ENCODE measurements at places on chromosomes 4 and X.

- DNase-seq: no peak
Measured at GRCh38 chrX:32514986-32515385, 696.4 kb downstream of the DMD start.

DNA sequence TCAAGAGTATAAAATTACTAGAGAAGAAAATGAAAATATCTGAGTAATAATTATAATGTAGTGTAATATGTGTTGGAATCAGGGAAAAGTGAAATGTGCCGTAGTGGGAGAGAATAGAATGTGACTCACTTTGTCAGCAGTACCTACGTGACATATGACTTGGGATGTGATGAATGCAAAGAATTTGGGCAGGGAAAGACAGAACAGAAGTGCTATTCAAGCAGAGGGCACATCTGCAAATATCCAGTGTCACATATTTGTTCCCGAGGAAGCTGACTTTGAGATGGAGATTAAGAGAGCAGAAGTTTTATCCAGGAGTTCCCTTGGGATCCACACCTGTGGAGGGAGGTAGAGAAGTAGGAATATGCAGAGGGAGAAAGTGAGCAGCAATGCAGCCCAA is 69.3 kb upstream of the HS3ST1 start:
- DNase-seq: no peak

GRCh38 chr4:140748171-140748570 is 8.0 kb downstream of the TBC1D9 start:
- no peak for DNase-seq

GRCh38 chr4:153408932-153409331 is 57.2 kb upstream of the TMEM131L start:
- no peak for DNase-seq

DNA sequence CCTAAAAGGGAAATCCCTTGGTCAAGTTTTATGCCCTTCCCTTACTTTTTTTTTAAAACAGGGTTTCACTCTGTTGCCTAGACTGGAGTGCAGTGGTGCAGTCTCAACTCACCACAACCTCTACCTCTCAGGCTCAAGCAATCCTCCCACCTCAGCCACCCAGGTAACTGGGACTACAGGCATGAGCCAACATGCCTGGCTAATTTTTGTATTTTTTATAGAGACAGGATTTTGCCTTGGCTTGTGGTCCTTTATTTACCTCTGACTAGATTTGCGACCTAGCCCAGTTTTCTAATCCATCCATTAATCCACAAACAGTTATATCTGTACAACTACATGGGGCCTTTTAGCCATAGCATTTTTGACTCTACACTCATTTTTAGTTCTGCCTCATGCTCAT is 23.7 kb downstream of the CDS1 start:
- DNase-seq: no peak

DNA sequence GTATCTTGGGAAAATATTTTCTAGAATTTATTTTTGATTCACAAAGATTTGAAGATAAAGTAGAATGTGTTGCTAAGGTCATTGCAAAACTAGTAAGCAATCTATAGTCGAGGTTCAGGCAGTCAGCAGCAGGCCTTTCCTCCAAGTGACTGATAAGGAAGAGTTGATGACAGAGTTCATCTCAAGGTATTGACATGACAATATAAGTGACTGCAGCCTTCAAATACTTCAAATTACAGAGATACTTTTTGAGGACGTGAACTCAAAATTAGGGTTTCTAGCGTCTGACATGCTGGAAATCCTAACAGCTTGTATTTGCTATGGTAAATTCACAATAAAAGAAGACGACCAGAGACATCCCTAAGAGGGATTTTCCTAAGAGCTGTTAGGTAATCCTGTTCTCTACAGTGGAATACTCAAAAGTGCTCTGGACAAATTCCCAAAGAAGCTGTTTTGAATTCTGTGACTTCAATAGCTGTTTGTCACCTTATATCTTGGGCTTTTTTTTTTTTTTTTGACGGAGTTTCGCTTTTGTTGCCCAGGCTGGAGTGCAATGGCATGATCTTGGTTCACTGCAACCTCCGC is 7.4 kb downstream of the ARHGAP10 start:
- no peak for DNase-seq

GRCh38 chrX:119290476-119290875 is 54.4 kb downstream of the PGRMC1 start:
- DNase-seq: no peak

GRCh38 chr4:184529283-184529682 is 54.9 kb upstream of the IRF2 start:
- DNase-seq: no peak

DNA sequence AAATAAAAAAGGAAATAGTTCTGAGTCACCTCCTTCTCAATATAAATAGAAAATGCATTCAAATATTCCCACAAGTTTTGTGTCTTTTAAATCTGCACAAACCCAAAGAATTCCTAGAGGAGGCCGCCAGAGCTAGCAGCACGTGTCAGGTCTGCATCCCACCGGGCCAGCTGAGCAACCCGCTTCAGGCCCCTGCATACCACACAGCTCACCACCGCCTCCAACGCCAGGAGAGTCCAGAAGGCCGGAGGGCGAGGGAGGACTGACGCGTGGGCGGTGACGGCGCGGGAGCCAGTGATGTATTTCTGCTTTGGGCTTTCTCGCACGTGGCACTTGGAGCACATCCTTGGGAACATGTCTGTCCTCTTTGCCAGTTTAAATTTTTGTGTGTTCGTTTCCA is 61.9 kb upstream of the CLDN34 start:
- no peak for DNase-seq

GRCh38 chr4:6365545-6366086 is 96.0 kb downstream of the WFS1 start:
- DNase-seq: no peak

DNA sequence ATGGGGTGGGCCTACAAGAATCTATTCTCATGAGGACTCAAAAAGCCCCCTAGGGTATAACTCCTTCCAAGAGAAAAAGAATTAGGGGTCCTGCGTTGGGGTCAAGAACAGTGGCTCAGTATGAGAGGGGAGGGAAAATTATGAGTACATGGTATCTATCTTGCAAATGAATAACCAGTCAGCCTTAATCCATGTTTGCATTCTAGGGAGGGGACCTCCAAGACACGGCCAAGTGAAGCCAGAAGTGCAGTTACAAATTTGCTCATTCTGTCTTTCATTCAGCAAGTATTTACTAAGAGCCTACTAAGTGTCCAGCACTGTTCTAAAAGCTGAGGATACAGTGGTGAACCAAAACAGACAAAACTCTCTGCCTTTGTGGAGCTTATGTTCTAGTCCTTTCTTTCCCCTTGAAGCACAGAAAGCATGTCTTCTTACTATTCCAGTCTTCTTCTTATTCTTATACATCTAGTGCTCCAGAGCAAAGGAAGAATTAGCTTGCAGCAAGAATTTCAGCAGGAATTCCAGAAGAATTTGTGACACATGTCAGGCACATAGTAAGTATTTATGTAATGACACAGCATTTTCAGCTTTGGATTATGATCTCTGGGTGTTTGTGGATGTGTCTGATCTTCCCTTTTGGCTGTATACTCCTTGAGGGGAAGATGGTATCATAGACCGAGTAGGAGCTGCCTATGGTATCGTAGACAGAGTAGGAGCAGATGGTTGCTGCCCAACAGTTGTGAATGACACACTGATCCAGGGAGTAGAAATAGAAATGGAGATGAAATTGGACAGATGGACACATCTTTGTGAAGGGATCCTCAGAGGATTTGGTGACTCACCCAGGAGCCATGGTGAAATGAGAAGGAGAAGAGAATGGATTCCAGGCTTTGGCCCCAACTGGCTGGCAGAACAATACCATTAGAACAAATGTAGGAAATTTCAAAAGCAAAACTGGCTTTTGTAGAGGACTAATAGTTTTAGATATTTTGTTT is 75.9 kb downstream of the COQ2 start:
- peak; percentile 6 for DNase-seq

- no peak for DNase-seq
Measured at GRCh38 chrX:72258174-72258573, 18.9 kb downstream of the RPS4X start.

- no peak for DNase-seq
Measured at GRCh38 chr4:123553279-123553678, 156.7 kb downstream of the SPRY1 start.

Measured in Caki2 (cell line).